ENCODE measurements at places on chromosomes 16 and 17. TPM values are rescaled to one million over a fixed set of nuclear protein-coding genes. Genes with fewer than 3 reads are reported as not detected.

- no peak for DNase-seq
Observed at GRCh38 chr17:4838309-4838785, 5.2 kb downstream of the MINK1 start.

DNA sequence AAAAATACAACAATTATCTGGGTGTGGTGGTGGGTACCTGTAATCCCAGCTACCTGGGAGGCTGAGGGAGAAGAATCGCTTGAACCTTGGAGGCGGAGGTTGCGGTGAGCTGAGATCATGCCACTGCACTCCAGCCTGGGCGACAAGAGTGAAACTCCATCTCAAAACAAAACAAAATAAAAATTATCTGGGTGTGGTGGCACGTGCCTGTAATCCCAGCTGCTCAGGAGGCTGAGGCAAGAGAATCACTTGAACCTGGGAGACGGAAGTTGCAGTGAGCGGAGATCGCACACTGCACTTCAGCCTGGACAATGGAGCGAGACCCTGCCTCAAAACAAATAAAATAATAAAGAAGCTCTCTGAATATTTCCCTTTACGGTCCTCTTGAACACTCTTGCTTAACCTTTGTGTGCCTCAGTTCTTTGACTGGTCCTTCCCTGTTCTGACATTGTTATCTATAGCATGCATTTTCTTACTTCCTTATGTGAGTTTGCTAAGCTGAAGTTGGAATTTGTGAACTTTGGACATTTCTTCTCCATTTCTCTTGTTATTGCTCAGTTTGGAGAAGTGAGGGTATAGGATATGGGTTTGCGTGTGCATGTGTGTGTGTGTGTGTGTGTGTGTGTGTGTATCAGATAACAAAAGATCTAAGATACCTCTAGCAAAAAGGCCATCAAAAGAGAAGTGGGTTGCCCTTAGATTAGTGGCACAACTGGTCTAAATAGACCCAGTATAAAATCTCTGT is 29.7 kb upstream of the WSB1 start:
- DNase-seq, result no peak

DNA sequence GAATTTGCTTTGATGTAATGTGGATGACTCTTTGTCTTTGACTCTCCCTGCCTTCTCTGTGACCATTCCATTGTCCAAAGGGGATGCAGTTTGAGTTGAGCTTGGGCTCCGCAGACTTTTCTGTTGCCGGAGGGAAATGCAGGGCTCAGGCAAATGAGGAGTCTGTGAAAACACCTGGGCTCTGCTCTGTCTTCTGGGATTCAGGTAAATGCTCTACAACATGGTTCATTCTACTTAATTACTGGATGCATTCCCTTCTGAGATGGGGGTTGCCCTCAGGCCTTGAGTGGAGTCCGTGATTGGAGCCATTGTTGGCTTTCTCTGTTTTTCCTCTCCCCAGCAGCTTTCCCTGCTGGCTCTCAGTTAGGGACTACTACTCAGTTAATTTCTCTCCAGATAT is 26.4 kb upstream of the SPNS2 start:
- no peak for DNase-seq

The HEXD gene
- polyA plus RNA-seq, result 29.9 TPM

DNA sequence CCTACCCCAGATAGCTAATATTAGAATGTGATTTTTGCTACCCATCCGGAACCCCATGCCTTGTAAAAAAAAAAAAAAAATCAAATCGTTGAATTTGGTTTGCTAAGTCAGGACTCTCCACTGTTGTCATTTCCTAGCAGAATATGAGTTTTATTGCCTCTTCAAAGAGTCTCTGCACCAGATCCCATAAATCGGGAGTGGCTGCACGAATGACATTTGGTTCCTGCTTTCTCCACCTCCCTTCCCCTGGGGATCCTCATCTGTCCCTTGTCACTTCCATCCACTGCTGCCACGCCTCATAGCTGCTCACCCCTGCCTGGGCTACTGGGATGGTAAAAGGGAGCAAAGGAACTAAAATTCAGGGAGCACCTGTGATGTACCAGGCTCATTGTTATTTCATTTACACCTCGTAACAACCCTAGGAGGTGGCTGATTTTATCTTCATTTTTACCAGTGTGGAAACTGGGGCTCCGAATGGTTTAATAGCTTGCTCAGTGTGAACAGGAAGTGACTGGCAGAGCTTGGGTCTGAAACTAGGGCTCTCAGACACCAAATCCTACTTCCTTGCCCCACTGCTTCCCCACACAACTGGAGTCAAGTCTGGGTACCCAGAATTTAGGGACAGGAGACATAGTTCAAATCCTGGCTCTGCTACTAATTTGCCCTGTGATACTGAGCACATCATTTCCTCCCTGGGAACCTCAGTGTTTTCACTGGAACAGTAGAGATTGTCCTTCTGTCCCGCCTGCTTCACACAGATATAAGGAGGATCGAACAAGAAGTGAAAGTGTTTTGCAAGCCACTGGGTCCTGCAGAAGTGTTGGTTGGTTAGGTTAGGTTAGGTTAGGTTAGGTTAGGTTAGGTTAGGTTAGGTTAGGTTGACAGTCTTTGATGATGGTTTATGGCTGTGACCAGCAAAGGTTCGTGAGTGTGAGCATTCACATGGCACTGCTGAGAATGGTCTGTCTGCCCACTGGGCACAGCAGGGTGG is 585 bp upstream of the KRT36 start:
- DNase-seq, result no peak

GRCh38 chr16:15682105-15682570 is 32.1 kb downstream of the NDE1 start:
- DNase-seq, result no peak

DNA sequence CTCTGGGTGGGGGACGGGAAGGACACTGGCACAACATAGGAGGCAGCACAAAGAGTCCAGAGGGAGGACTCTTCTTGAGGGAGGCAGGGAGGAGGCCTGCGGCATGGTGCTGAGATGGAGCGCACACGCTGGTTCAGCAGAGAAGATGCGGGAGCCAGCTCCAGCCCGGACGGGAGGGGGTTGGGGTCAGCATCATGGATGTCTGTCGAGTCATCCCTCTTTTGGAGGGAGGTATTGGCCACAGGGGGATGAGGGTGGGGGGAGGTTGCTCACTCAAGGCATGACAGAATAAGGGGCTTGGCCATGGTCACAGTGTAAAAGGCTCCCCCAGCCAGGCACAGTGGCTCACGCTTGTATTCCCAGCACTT is 19.3 kb downstream of the DCAKD start:
- DNase-seq, result no peak

Measured in right renal cortex interstitium (tissue), 3 donors.